ENCODE measurements at places on chromosomes 7 and 10. TPM values are rescaled to one million over a fixed set of nuclear protein-coding genes. Genes with fewer than 3 reads are reported as not detected.

ABCC2 gene
- 0.99 TPM for total RNA-seq

OR2A1 gene
- total RNA-seq, result not detected

SP8 gene
- not detected for total RNA-seq

ARL4A gene
- total RNA-seq, result 44.6 TPM

SPACDR gene
- total RNA-seq, result 1.2 TPM

All from pulmonary artery endothelial cell (primary cell).